ENCODE measurements at places on chromosomes 11 and 22.

- no peak for DNase-seq
Measured at GRCh38 chr11:17668166-17668565, 51.2 kb upstream of the MYOD1 start.

- DNase-seq, result no peak
Measured at GRCh38 chr22:19517171-19517500, 7.1 kb downstream of the CLDN5 start.

GRCh38 chr22:18130699-18131429 is 19.1 kb upstream of the USP18 start:
- DNase-seq, result no peak

- DNase-seq, result no peak
Measured at GRCh38 chr11:2216400-2217064, 44.9 kb upstream of the TH start.

- no peak for DNase-seq
Measured at GRCh38 chr11:95341221-95341620, 110.2 kb upstream of the SESN3 start.

DNA sequence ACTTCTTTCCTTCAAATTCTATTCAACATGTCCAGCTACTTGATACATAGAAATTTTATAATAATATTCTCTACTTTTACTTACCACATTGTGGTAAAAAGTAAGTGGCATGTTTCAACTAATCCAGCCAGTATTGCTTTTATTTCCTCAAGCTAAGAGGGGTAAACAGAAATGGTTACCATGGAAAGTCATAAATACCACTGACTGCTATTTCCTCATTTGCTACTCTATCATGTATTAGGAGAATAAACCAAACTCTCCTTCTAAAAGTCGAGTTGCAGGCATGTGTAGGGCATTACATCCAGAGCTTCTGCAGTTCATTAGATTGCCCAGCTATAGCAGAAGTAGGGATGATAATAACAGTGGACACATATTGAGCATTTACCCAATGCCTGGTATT is 208.4 kb downstream of the MAML2 start:
- no peak for DNase-seq

DNA sequence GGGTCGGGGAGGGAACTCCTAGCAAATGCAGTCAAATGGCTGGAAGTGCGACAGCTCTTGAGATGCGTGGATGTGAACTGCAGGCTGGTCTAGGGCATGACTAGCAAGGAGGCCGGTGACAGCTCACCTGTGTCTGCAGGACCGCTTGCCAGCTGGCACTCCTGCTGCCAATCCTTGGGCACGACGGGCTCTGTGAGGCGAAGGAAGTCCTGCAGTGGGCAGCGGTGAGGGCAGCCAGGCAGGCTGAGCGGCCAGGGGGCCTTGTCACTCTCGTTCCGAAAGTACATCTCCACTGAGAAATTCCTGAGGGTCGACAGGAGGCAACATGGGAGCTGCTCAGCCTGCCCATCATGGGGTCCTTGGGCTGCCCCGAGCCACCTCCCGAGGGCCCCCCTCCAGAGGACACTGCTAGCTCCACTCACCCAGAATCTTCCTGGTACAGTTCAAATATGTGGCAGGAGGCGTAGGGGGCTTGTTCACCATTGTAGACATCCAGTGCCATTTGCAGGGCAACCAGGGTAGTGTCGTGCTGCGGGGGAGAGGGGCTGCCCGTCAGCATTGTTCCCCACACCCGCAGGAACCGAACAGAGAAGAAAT is 5.9 kb downstream of the ACP2 start:
- no peak for DNase-seq

- DNase-seq, result no peak
Measured at GRCh38 chr11:106468086-106468485, 390.6 kb downstream of the AASDHPPT start.

DNA sequence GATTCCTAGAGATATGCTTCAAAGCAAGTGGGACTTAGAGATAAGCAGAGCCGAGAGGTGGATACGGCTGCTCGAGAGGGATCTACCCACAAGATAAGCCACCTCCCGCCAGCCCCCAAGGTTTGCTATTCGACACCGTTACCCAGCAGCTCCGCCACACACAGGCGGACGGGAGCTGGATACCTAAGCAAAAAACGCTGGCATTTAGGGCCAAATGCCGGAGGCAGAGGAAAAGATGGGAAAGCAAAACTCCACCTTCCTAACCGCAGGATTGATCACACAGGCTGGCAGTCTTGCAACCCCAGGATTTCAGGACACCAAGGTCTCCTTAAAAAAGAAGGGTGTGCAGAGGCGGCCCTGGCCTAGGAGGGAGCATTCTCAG is 709 bp downstream of the FTH1 start:
- no peak for DNase-seq

GRCh38 chr11:112706863-112707262 is 254.4 kb upstream of the NCAM1 start:
- no peak for DNase-seq

- DNase-seq, result no peak
Measured at GRCh38 chr11:130192845-130193267, 33.3 kb downstream of the ST14 start.

DNA sequence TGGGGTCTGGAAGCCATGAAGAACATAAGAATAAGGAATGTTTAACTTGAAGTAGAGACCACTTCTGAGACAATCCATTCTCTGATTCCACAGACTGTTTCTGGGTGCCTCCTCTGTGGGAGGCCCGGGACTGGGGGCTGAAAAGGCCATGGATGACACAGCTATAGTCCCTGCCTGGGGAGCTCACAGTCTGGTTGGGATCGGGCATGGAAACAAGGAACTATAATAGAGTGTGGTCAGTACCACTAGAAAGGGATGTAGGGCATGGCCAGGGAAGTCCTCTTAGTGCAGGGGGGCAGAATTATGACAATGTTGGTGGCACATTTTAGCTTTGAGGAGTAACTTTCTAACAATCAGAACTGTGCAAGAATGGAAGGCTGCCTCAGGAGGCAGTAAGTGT is 9.2 kb upstream of the KCNE3 start:
- DNase-seq, result no peak

- DNase-seq, result no peak
Measured at GRCh38 chr22:20877715-20878114, 18.9 kb downstream of the SNAP29 start.

- no peak for DNase-seq
Measured at GRCh38 chr22:43213051-43213450, 26.1 kb upstream of the TTLL12 start.

DNA sequence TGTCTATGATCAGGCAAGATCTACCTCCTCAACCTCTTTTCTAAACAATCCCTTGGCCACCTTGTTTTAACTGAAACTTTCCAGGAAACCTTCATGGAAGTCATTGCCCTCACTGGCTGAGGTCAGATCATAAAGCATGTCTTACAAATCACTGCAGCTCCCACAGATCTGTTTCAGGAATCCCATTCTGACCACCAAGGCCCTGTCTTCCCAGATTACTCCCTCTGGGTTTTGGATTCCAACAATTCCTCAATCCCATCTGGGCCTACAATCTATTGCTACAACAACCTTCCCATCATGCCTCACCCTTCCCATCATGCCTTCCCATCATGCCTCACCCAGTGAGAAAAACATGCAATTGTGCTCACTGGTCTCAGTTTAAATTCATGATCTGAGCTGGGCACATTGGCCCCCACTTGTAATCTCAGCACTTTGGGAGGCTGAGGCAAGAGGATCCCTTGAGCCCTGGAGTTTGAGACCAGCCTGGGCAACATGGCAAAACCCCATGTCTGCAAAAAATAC is 15.9 kb downstream of the ADAMTS15 start:
- no peak for DNase-seq

GRCh38 chr11:68048681-68049508 is 10.1 kb downstream of the TCIRG1 start:
- DNase-seq, result no peak

- no peak for DNase-seq
Measured at GRCh38 chr11:69342588-69343330, 48.8 kb downstream of the MYEOV start.

DNA sequence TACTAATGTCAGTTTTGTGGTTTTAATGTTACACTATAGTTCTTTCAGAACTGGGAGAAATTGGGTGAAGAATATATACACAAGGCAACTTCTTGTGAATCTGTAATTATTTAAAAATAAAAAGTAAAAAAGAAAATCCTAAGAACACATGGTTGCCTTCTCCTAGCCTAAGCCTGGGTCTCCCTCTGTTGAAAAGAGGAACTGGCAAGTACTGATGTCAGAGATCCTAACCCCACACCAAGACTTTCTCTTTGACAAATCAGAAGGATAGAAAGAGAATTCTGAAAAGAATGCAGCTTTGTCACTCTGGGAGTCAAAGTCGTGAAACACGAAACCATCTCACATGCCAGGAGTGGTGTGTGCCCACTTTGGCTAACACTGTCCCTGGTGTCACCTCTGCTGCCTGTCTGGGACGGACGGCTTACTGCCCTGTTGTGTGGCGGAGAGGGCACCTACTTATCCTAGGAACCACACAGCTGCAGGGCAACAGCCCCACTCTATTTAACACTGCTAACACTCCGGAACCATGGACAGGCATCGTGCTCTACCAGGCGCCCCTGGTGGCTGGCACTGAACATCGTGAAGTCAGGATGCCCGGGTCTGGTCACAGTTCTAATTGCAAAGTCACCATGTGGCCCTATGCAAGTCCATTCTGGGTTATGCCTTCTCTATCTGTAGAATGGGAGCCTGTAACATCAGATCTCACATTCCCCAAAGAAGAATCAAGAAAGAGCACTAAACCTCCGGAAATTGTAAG is 108.7 kb upstream of the CD82 start:
- no peak for DNase-seq

GRCh38 chr11:114271316-114271715 is 24.9 kb upstream of the NNMT start:
- no peak for DNase-seq

DNA sequence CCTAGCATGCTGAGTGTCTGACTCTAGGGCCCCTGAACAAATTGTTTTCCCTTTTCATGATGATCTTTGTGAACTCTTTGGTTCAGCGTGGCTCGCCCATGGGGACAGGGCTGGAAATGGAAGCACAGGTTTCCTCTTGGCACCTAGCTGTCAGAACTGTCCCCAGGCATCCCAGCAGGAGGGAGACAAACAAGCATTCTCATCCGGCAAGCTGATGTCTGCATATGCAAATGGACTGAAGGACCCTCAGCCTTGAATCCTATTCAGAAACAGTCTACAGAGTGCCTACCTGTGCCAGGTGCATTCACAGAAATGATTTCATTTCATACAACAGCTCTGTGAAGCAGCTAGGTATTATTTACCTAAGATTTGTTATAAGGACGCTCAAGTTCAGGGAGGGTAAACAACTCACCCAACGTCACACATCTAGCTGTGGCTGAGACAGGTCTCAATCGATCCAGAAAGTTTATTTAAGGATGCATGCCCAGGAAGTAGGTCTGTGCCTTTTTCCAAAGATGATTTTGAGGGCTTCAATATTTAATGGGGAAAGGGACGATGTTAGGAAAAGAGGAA is 176.4 kb downstream of the KIRREL3 start:
- no peak for DNase-seq

DNA sequence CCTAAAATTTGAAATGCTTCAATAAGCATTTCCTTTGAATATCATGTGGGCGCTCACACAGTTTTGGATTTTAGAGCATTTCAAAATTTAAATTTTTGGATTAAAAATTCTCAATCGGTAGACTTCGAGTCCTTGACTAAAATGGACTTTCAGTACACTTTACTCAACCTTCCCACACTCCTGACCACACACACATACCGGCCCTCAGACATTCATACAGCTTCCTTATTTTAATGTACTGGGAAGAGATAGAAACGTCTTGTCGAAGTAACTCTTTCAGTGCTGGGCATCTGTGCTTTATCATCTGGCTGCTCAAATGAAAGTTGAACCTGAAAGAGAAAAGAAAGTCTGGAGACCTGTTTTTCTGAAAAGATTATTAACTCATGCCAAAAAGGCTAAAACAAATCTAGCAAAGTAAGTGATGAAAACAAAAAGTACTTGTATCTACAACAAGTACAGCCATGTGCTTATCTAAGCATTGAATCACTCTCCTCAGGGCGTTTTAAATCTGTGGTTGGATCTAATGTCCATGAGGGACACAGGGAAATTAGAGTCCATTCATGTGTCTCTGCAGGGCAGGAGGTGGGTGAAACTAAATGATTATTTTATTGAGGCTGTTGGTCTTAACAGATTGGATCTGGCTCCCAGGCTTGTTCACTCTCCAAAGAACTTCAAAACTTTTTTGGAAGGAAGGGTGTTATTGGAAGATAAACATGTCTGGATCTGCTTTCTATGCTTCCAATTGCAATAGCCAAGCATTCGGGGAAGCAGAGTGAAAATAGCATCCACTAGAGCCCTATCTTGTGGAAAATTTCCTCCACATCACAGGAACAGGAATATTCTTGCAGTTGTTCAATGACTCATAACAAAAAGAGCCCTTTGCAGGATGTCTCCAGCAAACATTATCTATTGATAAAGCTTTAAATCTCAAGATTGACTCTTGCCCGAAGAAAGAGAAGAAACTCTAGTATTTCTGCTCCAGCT is 47.0 kb downstream of the CARD18 start:
- peak; percentile 25 for DNase-seq

GRCh38 chr11:119092880-119093842 is 8.5 kb downstream of the HMBS start:
- no peak for DNase-seq

GRCh38 chr22:19981171-19981960 is 35.3 kb downstream of the ARVCF start:
- DNase-seq, result no peak

DNA sequence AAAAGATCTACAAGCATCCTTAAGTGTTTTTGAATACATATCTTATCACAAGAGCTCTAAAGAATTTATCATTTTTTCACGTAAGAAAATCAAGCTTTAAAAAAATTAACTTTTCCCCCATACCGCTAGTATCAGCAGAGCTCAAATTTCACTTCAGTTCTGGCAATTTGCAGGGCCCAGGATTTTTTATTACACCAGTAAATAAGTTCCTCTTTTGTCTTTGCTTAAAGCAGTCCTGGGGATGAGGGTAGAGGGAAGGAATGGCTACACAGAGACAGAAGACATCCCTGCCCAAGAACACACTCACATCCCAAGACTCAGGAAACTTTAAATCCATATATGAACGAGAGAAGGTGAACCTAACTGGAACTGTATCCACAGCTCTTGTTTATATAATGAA is 22.6 kb upstream of the SORL1 start:
- DNase-seq, result no peak

GRCh38 chr11:10540546-10540914 is 457 bp downstream of the RNF141 start:
- no peak for DNase-seq

GRCh38 chr11:71548716-71549151 is 514 bp downstream of the KRTAP5-9 start:
- no peak for DNase-seq
